Memory B cell (primary cell): ENCODE measurements at places on chromosomes 6 and 20.

DNA sequence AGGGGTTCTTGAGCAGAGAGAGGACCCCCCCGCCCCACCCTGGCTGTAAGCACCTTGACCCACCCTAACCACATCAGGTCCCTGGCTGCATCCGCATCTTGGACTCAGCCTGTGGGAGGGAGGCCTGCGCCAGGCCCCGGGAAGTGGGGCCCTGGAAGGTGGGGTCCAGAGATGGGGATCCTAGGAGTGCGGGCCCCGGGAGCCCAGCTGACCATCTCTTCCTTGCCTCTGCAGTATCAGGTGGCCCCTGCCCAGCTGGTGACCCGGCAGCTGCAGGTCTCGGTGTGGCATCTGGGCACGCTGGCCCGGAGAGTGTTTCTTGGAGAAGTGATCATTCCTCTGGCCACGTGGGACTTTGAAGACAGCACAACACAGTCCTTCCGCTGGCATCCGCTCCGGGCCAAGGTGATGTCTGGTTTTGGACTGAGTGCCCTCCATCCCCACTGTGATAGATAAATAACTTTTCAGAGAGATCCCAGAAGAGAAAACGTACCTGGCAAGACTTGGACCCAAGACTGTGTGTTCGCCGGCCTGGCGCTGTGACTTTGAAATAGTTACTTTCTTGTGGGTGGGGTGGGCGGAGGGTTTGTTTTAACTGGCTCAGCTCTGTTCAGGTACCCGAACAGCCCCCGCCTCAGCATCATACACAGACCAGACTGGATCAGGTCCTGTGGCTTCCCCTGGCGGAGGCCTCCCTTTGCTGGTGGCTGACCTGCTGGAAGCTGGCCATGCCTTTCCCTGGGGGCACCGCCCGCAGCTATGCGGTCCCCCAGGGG, 62.0 kb downstream of the EZR start:
- DNase-seq, result no peak

GRCh38 chr6:159142531-159142930, 26.7 kb upstream of the FNDC1 start:
- no peak for DNase-seq

- DNase-seq, result no peak
These were observed 59.1 kb downstream of the KIF16B start for GRCh38 chr20:16514140-16514539.

DNA sequence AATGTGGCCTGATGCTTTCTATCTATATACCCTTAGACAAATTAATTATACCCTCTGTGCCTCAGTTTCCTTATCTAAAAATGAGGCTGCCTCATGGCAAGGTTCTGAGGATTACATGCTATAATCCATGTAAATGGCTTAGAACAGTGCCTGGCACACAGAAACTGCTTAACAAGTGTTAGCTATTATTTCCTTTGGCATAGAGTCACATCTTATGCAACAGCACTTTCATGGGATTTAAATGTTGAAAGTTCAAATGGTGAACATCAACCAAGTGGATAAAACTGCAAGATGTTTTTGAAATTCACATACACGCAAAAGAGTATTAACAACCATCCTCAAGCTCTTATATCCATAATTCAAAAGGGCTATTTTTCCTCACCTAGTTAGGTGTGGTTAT, 202.8 kb upstream of the JAG1 start:
- no peak for DNase-seq

- DNase-seq, result no peak
These were observed 147.7 kb upstream of the RPS6KA2 start for GRCh38 chr6:166774770-166775169.

GRCh38 chr6:30490026-30490876, 942 bp downstream of the HLA-E start:
- DNase-seq, result peak; percentile 65

GRCh38 chr20:8667306-8667705, 401.6 kb upstream of the PLCB4 start:
- DNase-seq, result no peak

DNA sequence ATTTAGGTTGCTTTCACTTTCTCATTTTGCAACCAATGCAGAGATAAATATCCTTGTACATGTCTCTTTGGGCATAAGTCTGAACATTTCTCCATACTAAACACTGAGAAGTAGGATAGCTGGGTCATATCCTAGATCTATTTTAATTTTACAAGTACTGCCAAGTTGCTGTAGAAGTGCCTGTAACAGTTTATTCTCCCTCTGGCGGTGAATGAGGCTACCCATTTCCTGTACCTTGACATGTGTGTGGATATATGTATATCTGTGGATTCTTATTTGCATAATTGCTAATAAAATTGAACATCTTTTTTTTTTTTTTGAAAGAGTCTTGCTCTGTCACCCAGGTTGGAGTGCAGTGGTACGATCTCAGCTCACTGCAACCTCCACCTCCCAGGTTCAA, 48.0 kb upstream of the PNRC1 start:
- DNase-seq, result no peak

DNA sequence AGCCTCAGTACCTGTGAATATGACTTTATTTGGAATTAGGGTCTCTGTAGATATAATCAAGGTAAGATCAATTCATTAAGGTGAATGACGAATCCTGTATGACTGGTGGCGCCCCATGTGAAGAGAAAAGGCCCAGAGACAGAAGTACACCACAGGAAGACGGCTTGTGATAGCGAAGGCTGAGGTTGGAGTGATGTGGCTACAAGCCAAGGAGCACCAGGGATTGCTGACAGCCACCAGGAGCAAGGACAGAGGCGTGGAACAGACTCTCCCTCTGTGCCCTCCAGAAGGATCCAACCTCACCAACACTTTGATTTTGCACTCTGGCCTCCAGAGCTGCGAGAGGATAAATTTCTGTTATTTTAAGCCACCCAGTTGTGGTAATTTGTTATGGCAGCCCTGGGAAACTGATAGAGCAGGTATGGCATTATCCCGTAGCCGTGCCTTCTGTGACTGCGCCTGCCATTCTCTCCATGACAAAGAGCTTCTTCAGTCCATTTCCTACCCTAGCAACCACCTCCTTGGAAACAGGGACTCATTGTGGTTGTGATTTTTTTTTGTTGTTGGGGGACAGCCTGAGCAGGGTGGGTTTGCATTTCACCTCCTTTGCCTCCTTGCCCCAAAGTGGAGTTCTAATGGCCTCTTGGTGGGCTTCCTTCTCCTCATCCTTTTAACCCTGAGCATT, 29.6 kb downstream of the PTK7 start:
- DNase-seq, result no peak

GRCh38 chr6:154514481-154514880, 4.0 kb upstream of the CNKSR3 start:
- DNase-seq, result no peak

GRCh38 chr20:38434301-38434741, 807 bp downstream of the SNHG17 start:
- DNase-seq, result peak; percentile 43

- DNase-seq, result no peak
These were observed 33.6 kb downstream of the APCDD1L start for GRCh38 chr20:58481481-58482021.

- DNase-seq, result no peak
These were observed 140.4 kb upstream of the COL21A1 start for GRCh38 chr6:56387621-56388414.

DNA sequence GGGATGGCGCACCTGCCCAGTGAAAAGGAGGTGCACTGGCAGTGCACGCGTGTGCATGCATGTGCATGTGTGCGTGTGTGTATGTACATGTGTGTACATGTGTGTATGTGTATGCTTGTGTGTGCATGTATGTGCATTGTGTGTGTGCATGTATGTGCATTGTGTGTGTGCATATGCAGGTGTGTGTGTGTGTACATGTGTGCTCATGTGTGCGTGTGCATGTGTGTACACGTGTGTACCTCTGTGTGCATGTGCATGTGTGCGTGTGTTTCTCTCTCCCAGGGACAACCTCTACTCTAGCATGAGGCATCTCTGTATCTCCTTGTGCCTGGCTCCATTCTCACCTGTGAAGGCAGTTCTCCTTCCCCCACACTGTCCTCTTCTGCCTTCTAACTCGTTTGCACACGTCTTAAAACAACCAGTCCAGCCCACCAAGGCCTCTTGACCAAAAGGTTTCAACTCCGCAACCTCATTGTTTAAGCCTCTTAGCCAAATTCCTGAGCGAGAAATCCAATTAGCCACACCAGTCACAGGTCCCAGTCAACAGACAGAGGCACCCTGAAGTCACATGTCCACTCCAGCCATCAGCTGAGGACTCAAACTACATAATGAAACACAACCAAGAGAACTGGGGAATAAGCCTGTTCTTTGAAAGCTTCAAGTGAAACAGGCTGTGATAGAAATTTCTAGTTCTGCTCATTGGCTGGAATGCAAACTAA, 103.5 kb upstream of the PTPRT start:
- DNase-seq, result no peak
